ENCODE measurements at places on chromosomes 3 and 15.

DNA sequence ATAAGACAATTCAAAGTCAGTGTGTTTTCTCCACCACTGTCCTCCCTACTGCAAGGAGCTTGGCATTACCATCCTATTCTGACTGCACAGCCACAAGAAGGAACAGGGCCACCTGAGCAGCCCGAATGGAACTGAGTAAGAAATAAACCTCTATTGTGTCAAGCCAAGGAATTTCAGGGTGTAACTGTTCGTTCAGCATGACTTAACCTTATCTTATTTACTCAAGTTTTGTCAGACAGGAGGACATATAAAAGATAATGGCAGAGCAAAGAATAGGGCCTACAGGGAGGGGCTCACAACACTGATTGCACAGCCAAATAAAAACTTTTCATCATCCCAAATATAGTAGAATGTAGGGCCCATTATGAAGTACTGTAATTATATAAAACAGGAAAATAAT is 236.1 kb downstream of the NEK10 start:
- H3K36me3 ChIP-seq, result no peaks in the 10 kb centered on the region
- H3K4me1 ChIP-seq, result no peaks in the 10 kb centered on the region
- H3K27me3 ChIP-seq, result no peaks in the 10 kb centered on the region
- DNase-seq, result no peak

DNA sequence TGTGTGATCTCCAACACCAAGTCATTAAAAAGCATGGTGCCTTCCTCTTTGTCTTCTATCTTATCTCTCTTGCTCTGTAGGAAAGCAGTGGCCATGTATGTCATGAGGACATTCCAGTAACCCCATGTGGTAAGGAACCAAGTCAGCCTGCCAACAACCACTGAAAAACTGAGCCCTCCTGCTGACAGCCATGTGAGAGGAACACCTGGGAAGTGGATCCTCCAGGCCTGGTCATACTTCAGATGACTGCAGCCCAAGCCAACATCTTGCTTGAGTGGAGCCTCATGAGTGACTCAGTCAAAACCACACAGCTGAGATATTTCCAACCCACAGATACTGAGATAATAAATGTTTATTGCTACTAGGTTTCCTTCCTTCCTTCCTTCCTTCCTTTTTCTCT is 597.3 kb downstream of the ZIC1 start:
- no peak overlapping the region for H3K4me3 ChIP-seq
- no peak for DNase-seq
- H3K36me3 ChIP-seq, result no peaks in the 10 kb centered on the region
- H3K27ac ChIP-seq, result no peak overlapping the region

DNA sequence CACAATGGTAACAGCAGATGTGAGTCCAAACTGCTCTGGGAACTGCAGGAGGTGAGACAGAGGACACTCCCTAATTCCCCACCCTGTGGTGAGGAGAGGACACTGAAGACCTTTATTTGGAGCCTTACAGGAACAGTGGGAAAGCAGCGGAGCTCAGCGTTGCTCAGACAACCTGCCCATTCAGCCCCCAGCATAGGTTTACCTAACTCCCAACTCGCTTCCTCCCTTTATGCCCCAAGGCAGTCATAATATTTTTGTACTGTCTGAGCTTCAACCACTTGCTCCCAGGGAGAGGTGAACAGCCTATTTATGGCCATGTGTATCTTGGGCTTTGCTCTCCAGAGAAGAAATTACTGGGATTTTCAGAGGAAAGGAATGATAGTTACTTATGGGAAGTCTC is 34.1 kb downstream of the SHC4 start:
- H3K4me3 ChIP-seq, result no peak overlapping the region
- no peak for DNase-seq
- no peaks in the 10 kb centered on the region for H3K27me3 ChIP-seq
- H3K27ac ChIP-seq, result no peak overlapping the region
- no peaks in the 10 kb centered on the region for H3K4me1 ChIP-seq

DNA sequence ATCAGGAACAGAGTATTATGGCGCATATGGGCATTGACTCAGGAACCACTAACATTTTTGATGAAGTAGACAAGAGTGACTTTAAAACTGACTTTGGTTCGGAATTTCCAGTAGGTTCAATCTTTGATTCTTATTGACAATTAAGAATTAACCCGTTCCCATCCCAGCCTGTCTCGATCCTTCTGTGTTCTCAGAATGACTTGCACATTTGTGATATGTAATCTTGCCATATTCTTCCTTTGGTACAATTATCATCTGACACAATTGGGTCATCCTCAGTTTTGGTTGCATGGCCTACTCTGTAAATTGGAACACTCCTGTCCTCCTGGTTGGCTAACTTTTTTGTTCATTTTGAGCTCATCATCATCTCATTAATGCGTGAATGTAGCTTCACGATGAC is 10.5 kb downstream of the GPR171 start:
- no peaks in the 10 kb centered on the region for H3K27me3 ChIP-seq
- no peak for DNase-seq
- H3K36me3 ChIP-seq, result no peaks in the 10 kb centered on the region

DNA sequence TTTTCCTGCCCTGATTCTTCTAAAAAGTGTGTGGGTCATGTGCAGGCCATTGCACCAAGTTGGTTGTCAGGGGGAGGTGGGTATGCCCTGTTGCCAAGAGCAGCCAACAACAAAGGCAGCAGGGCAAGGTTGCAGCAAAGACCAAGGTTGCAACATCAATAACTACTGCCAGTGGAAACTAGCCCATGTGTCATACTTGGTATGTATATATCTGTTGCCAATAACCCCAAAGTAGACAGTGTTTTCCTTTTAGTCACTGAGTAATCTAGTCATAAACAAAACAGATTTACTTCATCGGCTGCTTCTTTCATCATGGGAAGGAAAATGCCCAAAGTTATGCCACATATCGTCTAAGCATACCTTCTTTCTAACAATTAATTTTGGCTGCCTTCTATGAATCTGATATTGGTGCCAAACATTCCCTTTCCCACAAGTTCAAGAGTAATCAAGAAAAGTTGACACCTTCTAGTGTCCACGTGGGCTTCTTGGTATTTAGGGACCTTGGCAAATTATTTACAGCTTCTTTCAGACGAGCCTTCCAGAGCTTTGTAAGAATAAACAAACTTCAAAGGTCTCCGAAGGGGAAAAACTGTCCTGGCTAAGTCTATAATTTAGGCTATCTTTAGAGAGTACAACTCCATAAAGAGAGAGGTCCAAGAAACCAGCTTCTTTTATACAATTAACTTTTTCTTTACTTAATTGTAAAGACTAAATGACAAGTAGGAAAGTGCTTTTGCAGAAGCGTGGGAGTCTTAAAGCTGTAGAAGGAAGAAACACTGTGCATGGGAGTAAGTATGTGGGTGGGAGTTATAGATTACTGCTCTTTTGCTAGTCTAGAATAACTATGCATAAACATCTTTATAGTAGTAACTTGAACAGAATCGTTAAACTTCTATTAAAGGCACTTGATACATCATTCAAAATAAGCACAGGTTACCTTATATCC is 10.0 kb upstream of the MBNL1 start:
- H3K27ac ChIP-seq, result peak overlapping the region; percentile 78
- no peaks in the 10 kb centered on the region for H3K27me3 ChIP-seq
- peaks cover 34% of the 10 kb centered on the region for H3K4me1 ChIP-seq
- H3K36me3 ChIP-seq, result no peaks in the 10 kb centered on the region

- H3K4me1 ChIP-seq, result no peaks in the 10 kb centered on the region
- H3K27ac ChIP-seq, result no peak overlapping the region
- H3K4me3 ChIP-seq, result no peak overlapping the region
- H3K27me3 ChIP-seq, result no peaks in the 10 kb centered on the region
- no peaks in the 10 kb centered on the region for H3K36me3 ChIP-seq
- no peak for DNase-seq
Observed at GRCh38 chr3:56188201-56188600, 280.1 kb downstream of the ERC2 start.

GRCh38 chr3:116837483-116837882 is 127.9 kb downstream of the TUSC7 start:
- H3K4me3 ChIP-seq, result no peak overlapping the region
- DNase-seq, result no peak
- H3K27ac ChIP-seq, result no peak overlapping the region
- no peaks in the 10 kb centered on the region for H3K4me1 ChIP-seq
- H3K27me3 ChIP-seq, result no peaks in the 10 kb centered on the region
- no peaks in the 10 kb centered on the region for H3K36me3 ChIP-seq

DNA sequence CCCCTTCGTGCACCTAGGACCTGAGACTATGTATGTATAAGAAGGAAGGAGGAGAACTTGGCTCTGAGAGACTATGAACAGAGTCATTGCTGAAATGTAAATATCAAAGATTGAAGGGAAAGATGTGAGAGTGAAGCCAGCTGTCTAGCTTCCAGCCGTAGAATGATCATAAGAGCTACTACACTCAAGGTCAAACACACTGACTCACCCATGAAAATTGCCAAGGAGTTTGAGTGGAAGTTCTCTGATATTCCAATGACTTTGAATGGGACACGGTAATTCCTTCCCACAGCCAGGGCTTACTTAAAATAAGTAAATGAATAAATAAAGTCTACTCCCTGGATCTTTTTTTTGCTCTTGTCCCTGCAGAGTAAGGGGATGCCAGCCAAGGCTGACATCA is 398.9 kb upstream of the TPRG1 start:
- DNase-seq, result peak; percentile 86
- peaks cover 45% of the 10 kb centered on the region for H3K4me1 ChIP-seq
- no peak overlapping the region for H3K4me3 ChIP-seq
- H3K27me3 ChIP-seq, result no peaks in the 10 kb centered on the region
- no peaks in the 10 kb centered on the region for H3K36me3 ChIP-seq

DNA sequence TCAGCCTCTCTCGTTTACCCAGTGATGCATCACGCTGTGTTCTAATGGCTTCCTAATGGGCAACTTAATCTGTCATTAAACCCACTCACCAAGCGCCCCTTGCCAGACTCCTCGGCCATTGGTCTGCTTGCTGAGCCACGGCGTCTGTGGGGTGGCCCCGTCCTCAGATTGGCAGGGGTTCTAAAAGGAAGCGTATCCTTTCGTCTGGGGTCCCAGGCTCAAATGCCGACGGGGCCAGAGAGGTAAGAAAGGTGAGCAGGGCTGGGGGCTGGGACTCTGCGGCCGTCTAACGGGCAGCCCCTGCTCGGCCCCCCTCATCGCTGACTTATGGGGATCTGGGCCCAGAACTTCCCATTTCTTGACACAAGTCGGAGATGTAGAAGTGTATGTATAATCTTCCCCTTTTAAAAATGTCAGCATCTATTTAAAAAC is 315.1 kb upstream of the PROK2 start:
- H3K27ac ChIP-seq, result no peak overlapping the region
- DNase-seq, result no peak
- H3K36me3 ChIP-seq, result no peaks in the 10 kb centered on the region
- peaks cover 11% of the 10 kb centered on the region for H3K4me1 ChIP-seq
- no peaks in the 10 kb centered on the region for H3K27me3 ChIP-seq
- no peak overlapping the region for H3K4me3 ChIP-seq

- H3K36me3 ChIP-seq, result no peaks in the 10 kb centered on the region
- DNase-seq, result no peak
- H3K4me1 ChIP-seq, result no peaks in the 10 kb centered on the region
- H3K27me3 ChIP-seq, result no peaks in the 10 kb centered on the region
- no peak overlapping the region for H3K27ac ChIP-seq
Observed at GRCh38 chr3:13689373-13690260, 140.7 kb downstream of the FBLN2 start.

- H3K27ac ChIP-seq, result no peak overlapping the region
- H3K36me3 ChIP-seq, result no peaks in the 10 kb centered on the region
- H3K4me1 ChIP-seq, result no peaks in the 10 kb centered on the region
- H3K4me3 ChIP-seq, result no peak overlapping the region
- no peak for DNase-seq
- no peaks in the 10 kb centered on the region for H3K27me3 ChIP-seq
Observed at GRCh38 chr3:64891021-64891420, 203.2 kb upstream of the ADAMTS9 start.

GRCh38 chr3:50248387-50248786 is 12.4 kb downstream of the GNAI2 start:
- no peak overlapping the region for H3K4me3 ChIP-seq
- H3K36me3 ChIP-seq, result no peaks in the 10 kb centered on the region
- H3K4me1 ChIP-seq, result peaks cover 36% of the 10 kb centered on the region
- DNase-seq, result no peak
- no peaks in the 10 kb centered on the region for H3K27me3 ChIP-seq

DNA sequence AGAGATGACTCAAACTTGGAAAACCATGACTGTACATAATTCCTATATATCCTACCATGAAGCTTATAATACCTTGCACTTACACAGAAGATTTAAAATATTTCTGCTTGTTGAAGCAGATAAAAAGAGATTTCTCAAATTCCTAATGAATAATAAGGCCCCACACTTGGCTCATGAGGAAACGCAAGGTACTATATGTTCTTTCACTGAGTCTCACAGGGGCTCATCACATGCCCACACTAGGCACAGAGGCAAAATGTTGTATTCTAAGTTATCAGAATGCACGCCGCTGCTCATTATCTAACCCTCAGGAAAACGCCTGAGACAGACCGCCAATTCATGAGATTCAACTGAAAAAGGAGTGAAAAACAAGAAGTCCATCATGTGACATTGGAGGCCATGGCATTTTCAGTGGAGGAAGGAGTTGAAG is 5.6 kb downstream of the MYO1E start:
- no peak overlapping the region for H3K4me3 ChIP-seq
- no peaks in the 10 kb centered on the region for H3K27me3 ChIP-seq
- H3K27ac ChIP-seq, result no peak overlapping the region

DNA sequence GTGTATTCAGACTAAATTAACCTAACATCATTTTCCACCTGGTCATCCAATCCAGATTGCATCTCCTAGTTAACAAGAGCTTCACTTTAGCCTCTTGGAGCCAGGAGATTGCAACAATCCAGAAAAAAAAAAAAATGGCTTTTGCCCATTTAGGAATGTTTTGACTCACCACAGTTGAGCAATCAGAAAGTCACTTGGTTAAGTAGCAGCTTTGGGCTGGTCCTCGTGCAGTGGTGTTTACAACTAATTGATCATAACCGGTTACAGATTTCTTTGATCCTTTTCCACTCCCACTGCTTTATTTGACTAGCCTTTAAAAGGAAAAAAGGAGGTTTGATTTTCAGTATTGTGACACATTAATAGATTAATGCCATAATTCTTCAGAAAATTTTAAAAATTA is 688.8 kb upstream of the CCDC54 start:
- H3K36me3 ChIP-seq, result no peaks in the 10 kb centered on the region
- no peaks in the 10 kb centered on the region for H3K4me1 ChIP-seq
- H3K27me3 ChIP-seq, result no peaks in the 10 kb centered on the region
- H3K27ac ChIP-seq, result no peak overlapping the region
- no peak for DNase-seq

GRCh38 chr3:156497326-156497725 is 57.6 kb downstream of the SSR3 start:
- no peaks in the 10 kb centered on the region for H3K27me3 ChIP-seq
- no peaks in the 10 kb centered on the region for H3K36me3 ChIP-seq
- H3K4me1 ChIP-seq, result no peaks in the 10 kb centered on the region
- H3K27ac ChIP-seq, result no peak overlapping the region
- H3K4me3 ChIP-seq, result no peak overlapping the region
- DNase-seq, result no peak

DNA sequence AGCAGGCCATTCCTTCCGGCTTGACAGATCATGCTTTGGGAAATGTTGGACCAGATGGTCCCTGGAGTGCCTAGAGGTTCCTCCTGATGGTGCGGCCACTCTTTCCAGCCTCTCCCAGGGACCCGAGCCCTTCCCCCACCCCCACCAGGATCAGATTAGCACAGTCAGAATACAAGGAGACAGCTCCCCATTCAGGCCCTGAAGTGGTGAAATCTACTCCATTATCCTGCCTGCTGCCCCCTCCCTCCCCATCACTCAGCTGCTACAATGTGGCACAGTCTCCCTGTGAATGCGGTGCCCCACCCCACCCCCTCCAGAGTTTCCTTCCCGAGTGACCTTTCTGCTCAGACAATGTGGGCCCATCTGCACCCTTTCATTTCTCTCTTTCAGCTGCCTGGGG is 29.4 kb downstream of the RNU5B-1 start:
- H3K36me3 ChIP-seq, result no peaks in the 10 kb centered on the region
- no peak overlapping the region for H3K4me3 ChIP-seq
- no peak for DNase-seq
- H3K27me3 ChIP-seq, result no peaks in the 10 kb centered on the region

Measured in body of pancreas (tissue), 4 donors.